ENCODE measurements at places on chromosomes 7 and 10.

DNA sequence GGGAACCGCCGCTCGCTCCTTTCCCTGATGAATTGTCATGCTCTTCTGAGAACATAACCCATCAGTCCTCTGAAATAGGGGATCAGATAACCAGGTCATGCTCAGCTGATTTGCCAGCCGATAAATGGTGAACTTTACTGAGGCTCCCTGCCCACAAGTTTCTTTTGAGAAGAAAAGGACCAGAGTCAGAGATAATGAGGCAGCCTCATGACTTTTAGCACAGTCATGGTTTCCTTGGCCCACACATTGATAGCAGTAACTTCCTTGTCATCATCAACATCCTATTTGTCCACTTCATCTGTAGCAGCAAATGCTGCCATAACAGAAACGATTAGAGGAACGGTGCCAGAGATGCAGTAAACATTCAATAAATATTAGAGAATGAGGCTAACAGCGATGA is 509.0 kb downstream of the GATA3 start:
- ATAC-seq: no peak

- ATAC-seq: no peak
Observed at GRCh38 chr10:74121368-74121767, 29.3 kb downstream of the AP3M1 start.

DNA sequence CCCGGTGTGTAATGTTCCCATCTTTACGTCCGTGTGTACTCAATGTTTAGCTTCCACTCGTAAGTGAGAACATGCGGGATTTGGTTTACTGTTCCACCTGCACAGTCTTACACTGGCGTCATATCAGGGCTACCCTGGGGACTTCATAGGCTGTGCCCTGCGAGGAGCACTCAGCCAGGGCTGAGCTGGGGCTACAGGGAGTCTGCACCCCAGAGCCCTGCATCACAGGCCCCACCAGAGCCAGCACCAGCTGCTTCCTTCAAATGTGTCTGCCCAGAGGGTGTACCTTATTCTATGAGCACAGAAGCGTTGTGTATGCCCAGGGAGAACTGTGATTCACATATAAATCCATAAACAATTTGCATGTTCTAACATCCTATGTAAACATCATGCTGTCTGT is 277.1 kb downstream of the TCERG1L start:
- ATAC-seq: no peak

GRCh38 chr10:48247680-48248079 is 26.8 kb downstream of the FRMPD2 start:
- ATAC-seq: no peak

GRCh38 chr10:97243836-97244235 is 48.6 kb downstream of the ARHGAP19 start:
- no peak for ATAC-seq

Measured in SK-N-SH treated with all-trans-retinoic acid at 6 μM for 48 hours (cell line).